ENCODE measurements at places on chromosomes 2 and 18. TPM values are rescaled to one million over a fixed set of nuclear protein-coding genes. Genes with fewer than 3 reads are reported as not detected.
A peak's percentile ranks its signal among the peaks of the same experiment; 100 is the strongest.

The REG3G gene
- polyA plus RNA-seq, result not detected

The SRD5A2 gene
- not detected for polyA plus RNA-seq

The FAM110C gene
- polyA plus RNA-seq, result not detected

The MTCL1 gene
- not detected for polyA plus RNA-seq

The ATP6V1C2 gene
- polyA plus RNA-seq, result not detected

The LRRTM1 gene
- polyA plus RNA-seq, result not detected

The NEB gene
- polyA plus RNA-seq, result not detected

DNA sequence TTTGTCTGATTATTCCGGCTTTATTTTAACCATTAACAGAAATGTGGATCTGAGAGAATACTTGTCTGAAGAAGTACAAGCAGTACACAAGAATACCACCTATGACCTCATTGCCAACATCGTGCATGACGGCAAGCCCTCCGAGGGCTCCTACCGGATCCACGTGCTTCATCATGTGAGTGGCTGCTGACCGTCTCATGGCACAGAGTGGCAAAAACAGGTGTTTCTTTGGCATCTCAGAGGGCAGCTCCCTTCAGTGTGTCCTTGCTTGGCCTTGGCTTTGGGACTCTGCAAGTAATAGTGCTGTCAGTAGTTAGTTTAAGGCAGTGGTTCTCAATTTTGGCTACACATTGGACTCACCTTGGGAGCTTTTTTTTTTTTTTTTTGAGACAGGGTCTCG, 23.1 kb downstream of the SFTPB start:
- no peak for DNase-seq

DNA sequence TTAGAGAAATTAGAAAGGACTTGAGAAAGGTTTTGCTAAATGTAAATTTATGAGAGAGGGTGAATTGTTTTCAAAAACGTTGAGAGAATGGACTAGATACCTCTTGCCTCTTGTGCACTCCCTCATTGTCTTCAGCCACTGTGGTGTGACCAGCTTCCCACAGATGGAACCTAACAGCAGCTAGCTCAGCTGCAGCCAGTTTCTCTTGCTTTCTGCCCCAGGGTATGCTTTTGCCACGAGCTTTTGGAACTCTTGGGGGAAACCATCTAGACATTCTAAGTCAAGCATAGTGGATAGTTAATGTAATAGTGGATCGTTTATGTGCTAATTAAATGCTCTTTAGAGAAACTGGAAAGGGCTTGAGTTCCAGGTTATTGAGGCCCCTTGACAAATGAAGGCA, 288.2 kb downstream of the CTNNA2 start:
- no peak for DNase-seq

GRCh38 chr2:131125195-131125757, 20.1 kb downstream of the PLEKHB2 start:
- DNase-seq, result no peak

DNA sequence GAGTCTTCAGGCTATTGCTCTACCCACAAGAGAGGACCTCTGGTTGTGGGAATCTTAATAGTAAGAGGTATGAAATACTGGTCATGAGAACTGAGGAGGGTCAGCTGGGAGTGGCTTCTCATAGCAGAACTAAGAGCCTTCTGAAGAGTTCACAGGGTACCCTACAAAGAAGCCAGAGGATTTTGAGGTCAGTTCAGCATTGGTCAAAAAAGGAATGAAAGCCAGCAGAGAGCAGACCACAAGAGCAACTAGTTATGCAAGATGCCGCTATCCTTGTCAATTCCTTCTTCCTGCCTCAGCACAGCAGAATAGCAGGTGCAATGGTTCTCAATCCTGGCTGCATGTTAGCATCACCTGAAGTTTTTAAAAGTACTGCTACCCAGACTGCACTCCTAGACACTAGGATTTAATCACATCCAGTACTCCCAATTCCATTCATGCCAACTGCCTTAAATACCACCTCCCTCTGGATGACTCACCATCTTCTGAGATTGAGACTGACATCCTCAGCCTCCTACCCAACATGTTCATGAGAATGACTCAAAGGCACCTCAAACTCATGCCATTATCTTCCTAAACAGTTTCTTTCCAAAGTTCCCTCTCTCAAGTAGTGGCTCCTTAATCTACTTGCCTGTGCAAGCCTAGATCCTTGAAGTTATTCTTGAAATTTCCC, 81.0 kb upstream of the RBMS1 start:
- DNase-seq, result no peak

GRCh38 chr2:199477277-199477834, 19.6 kb upstream of the SATB2 start:
- DNase-seq, result no peak

DNA sequence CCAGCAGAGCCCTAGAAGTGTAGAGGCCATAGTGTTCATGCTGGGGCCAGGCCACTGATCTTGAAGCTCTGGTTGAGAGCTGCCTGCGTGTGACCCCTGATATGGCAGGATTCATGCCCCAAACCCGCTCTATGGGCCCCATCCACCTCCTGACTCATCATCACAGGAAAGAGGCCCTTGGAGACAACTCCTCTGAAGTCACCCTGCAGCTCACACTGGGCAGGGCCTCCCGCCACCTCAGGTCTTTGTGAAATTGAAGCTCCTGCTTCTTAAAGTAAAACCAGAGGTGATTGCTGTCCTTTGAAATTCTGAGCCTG, 12.0 kb upstream of the TUBB6 start:
- DNase-seq, result no peak

GRCh38 chr2:231611273-231612108, 18.8 kb downstream of the TEX44 start:
- DNase-seq, result no peak

DNA sequence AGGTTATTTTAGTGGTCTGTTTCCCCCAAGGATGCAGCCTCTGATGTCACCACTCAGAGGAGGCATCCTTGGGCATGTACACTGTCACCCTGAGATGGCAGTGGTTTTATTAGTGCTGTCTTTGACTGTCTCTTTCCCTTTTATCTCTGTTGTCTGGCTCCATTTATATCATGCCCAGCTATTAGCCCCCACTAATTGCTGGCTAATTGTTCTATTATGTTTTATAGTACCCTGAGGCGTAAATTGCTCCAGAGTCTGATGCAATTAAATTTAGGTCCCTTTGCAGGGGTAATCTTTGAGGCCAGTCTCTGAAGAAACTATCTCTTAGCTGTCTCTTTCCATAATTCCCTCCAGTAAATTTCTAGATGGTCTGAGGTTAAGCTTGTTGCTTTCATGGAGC, 301.0 kb upstream of the KLHL29 start:
- no peak for DNase-seq

GRCh38 chr18:79421275-79421857, 25.6 kb downstream of the NFATC1 start:
- no peak for DNase-seq

- DNase-seq, result no peak
Measured at GRCh38 chr18:24584205-24584604, 123.8 kb downstream of the HRH4 start.

DNA sequence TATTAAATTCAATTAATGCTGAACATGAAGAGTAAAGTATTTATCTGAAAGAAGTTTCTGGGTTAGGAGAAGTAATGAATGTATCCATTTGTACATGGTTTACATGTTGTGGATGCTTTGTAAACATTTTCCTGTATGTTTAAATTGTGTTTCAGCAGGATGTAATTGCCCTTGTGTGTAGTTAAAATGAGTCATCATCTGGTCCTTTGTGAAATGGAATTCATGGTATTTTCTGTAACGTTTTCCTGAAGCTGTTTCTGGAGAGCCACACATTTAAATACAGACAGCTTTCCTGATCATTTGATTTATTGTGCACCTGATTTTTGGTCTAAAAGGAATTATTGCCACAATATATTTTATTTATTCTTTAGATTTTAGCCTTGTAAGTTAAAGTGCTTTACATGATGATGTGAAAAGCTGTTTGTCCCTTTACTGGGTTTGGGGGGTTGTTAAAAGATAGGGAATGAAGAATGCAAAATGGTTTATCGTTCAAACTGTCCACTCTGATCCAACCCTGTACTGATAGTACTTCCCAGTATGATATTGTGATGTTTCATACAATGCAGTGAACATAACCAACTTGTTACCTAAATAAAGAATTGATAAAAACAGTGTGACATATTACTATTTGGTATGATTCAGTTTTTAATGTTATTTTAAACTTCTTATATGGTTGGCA, 41.7 kb upstream of the SLC3A1 start:
- no peak for DNase-seq

DNA sequence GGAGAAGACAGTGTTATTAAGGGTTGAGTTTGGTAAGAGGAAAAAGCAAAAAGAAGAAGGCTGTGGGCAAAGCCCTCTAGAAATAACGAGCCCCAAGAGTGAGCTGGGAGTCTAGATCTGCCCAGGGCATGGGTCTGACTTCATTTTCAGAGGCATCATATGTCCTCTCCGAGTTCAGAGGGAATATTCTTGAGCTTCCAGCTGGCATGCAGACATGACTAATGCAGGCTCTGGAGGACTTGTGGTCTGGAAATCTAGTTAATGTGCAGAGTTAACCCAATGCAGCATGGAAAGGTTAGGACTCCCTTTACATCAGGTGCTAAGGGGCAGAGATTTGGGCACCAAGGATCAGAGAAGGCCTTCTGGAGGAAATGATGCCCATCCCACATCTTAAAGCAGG, 7.3 kb downstream of the ACMSD start:
- no peak for DNase-seq

DNA sequence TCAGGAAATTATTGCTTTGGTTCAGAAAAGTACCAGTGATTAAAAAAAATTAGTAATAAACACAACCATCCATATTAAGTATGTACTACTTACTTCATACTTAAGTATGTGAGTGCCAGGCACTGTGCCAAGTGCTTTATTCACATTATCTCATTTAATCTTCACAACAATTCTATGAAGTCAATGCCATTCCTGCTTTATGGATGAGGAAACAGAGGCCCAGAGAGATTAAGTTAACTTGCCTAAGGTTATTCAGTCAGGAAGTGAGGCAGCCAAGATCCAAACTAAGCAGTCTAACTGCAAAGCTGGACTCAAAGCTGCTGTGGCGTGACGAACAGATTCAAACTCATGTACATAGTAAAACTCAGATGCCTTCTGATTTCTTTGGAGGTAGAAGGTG, 22.3 kb downstream of the DTNB start:
- DNase-seq, result no peak

GRCh38 chr2:191844706-191845105, 2.2 kb downstream of the CAVIN2 start:
- DNase-seq, result no peak

GRCh38 chr2:22355816-22356433, 1029.1 kb upstream of the KLHL29 start:
- peak; percentile 6 for DNase-seq

DNA sequence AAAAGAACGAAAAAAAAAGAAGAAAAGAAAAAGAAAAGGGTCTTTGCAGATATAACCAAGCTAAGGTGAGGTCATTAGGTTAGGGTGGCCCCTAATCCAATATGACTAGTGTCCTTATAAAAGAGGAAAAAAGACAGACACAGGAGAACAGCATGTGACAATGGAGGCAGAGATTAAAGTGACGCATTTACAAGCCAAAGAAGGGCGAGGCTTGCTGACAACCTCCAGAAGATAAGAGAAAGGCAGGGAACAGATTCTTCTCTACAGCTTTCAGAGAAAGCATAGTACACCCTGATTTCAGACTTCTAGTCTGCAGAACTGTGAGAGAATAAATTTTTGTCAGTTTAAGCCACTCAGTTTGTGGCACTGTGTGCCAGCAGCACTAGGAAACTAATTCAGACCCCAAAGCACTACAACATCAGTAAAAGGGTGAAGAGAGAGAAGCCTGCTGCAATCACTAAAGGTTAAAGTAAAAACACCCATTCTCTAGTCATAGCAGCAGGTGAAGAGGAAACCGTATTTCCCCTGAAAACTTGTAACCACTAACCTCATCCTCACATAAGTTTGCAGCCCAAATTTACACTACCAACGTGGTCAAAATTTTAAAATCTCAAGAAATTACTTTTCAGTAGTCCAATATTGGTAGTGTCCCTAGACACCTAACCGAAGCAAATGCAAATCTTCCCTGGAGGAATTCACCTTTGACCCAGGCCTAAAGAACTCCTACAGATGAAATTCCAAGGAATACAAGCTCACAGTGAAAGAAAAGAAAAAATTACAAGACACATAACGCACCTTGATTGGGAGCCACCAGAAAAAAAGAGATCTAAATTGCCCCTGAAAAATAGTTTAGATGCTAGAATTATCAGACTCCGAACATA, 17.5 kb downstream of the REEP1 start:
- DNase-seq, result no peak

DNA sequence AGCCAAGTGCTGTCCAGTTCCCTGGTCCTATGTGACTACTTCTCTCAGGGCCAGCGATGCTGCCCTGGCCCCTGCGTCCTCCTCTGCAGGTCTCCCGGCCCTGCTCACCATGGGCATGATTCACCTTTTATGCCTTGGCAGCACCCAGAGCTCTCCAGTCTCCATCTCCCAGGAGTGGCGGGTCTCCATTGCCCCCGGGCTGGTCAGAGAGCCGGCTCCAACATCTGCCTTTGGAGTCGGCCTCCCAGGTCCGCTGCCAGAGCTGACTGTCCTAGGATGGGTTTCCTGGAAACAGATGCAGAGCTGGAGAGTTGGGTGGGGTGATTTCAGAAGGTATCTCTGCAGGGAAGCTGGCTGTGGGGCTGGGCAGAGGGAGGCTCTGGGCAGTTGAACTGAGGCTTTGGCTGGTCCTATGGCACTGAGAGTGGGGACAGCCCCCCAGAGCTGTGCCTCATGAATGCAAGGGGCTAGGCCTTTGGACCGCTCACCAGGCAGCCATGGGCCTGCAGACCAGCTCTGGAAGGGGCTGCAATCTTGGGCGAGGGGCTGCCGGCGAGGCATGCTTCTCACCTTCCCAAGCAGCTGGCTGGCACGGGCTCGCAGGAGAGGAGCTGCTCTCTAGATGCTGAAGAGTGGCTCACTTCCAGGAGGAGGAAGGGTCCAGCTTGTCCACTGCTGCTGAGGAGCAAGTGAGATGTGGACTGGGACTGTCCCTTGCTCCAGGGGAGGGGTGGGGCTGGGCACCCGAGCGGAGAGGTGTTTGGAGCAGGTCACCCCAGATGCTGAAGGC, 59.8 kb upstream of the HS6ST1 start:
- DNase-seq, result no peak

Data from naive thymus-derived CD8-positive, alpha-beta T cell (primary cell).